Stimulated activated CD4-positive, alpha-beta T cell treated with anti-CD3 and anti-CD28 coated beads, Interleukin-12 subunit alpha, Interleukin-12 subunit beta, amount 100 ng/mL, for 24 hours (primary cell): ENCODE measurements at places on chromosomes 6 and 20.

DNA sequence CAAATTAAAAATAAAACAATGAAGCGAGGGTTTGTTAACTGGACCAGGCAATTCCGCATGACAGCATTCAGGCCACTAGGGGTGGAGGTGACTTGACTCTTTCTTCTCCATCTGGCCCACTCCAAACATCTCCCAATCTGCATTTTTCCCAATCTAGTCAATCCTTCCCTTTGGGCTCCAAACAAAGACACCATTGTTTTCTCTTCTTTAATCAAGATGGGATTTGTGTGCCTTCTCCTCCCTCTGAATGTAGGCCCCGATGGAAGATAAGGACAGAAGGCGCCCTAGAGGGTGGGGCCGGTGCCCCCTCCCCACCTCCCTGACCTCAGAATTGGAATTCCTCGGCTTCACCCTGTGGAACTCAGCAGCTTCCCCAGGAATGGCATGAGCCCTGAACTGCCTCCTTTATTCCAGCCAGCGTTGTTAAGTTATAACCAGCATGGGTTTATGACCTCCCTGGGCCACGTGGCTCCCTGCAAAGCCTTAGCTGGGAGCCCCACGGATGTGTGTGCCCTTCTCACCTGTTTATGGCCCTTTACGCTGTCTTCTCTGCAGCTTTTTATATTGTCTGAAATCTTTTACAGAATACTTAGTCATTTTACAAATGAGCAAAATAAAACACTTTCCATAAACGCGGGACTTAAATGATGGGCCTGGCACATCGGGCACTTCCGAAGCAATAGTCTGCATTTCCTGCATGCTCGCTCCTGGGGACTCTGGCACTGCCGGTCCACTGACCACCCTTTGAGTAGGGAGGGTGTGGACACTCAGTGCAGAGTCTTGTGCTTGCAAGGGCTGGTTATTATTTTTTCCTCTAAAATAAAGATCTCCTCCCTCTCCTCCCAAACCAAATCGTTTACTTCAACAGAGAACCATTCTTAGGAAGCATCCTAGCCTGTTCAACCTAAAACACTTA, 24.5 kb downstream of the OVOL2 start:
- DNase-seq, result no peak

DNA sequence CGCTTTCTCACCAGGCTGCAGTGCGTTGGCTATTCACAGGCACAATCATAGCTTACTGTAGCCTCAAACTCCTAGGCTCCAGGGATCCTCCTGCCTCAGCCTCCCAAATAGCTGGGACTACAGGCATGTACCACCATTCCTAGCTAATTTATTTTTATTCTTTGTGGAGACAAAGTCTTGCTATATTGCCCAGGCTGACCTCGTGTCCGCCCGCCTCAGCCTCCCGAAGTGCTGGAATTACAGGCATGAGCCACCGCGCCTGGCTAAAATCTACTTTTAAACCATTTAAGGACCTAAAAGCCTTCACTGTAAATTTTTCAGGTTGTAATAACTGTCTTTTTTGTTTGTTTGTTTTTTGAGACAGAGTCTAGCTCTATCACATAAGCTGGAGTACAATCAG, 15.2 kb downstream of the SAMHD1 start:
- no peak for DNase-seq

DNA sequence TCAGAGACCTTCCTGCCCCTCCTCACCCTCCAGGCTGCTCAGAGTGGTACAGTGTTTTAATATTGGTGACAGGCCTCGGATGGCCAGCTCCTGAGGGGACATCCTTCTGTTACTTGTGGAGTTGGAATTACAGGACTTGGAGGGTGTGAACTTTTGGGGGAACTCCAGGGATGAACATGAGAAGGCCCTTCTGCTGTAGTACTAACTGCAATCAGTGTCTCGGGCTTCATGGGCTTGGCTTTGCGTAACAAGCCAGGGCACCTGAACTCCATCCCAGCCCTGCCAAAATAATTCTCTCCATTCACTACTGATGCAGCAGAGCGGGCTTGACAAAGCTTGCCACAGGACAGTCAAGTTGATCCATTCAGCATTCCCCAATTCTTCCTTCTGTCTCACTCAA, 28.6 kb downstream of the SLC22A23 start:
- DNase-seq, result no peak

DNA sequence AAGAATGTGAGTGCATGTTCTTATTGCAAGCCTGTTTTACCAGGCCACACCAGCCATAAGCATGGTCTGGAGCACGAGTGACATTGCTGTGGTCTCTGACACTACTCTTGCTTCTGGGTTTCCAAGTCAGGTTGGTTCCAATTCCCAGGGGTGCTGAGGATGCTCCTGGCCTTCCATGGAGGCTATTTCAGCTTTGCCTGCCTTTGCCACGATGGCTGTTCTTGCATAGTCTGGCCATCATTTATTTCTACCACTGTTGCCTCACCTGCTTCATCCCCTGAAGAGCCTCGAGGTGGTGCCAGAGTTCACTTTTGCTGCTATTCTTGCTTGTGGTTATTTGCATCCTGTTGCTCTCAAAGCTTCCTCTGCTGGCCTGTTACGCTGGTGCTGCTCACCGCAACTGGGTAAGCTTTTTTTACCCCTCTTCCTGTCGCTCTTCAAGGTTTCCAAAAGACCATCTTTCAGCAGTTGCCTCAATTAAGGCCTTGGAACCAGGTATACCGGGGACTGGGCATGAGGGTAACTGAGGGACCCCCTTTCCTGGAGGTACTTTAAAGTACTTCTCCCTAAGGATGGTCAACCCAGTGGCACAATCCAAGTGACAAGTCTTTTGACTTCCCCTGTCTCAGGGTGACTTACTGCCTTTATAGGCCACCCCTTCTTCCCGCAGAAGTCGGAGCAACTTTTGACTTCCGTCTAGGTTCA, 64.5 kb downstream of the AKAP7 start:
- DNase-seq, result peak; percentile 30

DNA sequence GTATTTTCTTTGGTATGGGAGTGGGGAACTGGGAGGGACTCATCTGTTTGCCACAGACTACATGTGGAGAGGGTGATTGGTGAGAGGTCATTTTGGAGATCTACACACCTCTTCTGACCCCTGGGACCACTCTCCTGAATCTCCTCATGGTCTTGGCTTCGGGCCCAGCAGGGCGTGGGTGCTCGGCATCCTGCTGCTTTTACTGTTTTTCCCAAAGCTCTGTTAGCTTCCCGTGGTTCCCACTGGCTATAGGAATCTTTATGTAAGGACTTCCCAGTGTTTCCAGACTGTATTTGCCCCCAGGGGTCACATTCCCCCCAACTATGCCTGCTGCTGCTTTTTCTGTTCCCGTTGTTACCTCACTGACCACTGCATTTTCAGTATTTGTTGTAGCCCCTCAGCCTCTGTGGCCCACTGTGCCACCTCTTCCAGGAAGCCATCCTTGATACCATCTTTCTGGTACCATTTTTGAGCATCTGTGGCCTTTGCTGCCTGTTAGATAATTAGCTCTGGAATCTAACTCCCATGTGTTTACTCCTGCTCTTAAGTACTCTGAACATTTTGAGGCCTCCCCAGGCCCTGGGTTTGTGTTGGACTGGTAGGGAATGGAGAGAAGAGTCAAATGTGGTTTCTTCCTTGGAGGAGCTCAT, 14.9 kb downstream of the PLCG1 start:
- no peak for DNase-seq

DNA sequence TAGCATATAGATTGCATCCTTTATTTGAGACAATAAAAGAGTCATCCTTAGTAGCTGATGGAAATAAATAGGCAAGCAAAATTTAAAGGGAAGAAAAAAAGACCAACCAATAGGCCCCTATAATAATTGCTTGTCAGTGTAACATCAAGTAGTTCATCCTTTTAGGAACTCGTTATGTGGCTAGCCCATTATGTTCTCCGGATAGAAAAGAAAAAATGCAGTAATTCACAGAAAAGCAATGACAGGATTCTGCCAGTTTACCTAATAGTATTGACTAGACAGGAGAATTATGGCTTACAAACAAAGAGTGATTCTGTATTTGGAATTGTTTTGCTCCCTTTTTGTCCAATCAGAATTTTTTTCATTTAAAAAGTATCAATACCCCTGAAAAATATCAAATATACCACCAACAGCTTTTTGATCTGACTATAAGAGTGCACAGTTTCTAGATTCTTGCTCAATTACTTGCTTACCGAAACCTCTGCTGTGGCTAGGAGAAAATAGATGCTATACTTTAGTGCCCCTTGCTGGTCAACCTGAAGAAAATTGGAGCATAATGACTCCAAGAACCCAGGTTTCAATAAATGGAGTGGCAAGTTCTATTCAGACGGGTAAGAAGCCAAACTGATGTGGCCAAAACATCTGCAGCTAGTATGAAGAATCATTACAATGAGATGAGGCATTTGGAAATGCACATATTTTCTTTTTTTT, 91.5 kb upstream of the SASH1 start:
- no peak for DNase-seq

DNA sequence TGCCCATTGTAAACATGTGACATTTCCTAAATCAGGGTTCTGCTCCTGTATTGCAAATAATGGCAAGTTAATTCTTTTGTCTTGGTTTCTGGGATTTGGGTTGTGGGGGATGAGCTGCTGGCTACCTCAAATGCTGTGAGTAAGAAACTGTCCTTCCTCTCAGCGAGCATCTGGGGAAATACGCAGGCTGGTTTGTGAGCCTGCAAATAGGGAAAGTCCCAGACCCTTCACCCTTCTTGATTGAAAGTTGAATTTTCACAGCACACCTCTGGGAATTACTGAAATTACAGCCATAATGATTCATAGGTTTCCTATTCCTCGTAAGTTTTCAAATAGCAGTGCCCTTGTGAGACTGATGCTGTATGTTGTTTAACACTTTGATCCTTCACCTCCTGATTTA, 138.1 kb downstream of the TBXT start:
- no peak for DNase-seq

- DNase-seq, result no peak
Observed at GRCh38 chr6:90365002-90365401, 68.4 kb upstream of the BACH2 start.

GRCh38 chr6:110140650-110141049, 38.8 kb downstream of the WASF1 start:
- no peak for DNase-seq
